ENCODE measurements at places on chromosomes 5 and 9. TPM values are rescaled to one million over a fixed set of nuclear protein-coding genes. Genes with fewer than 3 reads are reported as not detected.
A peak's percentile ranks its signal among the peaks of the same experiment; 100 is the strongest.

DNA sequence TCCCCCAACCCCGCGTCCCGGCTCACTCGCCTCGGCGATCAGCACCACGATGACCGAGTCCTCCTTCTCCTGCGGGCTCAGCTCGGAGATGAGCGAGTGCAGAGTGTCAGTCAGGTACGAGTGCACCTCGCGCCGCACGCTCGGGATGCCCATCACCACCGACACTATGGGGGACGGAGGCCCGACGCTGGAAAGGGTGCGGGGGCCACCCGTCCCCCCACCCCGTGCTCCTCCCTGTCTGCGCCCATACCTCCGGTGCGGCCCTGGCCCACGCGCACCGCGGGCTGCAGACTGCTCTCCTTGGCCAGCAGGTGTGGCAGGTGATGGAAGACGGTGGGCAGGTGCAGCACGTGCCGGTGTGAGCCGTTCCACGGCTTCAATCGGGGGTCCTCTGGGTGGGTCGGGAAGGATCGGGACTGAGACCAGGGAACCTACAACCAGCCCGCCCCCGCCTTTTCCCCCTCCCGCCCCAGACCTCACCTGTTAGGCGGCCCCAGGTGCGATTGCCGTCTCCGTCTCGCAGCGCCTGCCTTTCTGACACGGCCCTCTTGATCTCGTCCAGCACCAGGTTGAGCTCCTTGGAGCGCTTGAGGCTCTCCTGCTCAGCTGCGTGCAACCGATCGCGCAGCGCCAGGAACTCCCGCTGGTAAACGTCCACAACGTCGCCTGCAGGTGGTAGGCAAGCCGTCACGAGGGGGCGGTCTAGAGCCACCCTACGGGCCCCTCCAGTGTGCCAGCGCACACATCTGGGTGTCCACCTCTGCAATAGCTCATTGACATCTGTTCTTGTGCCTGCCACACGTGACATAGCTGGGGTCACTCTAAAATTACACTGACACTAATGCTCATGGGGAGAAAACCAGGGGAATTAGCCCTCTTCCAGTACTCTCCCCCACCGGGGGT lies 5.1 kb downstream of the MGAT4B start:
- DNase-seq, result peak; percentile 74
- no peak overlapping the region for H3K4me3 ChIP-seq
- H3K27me3 ChIP-seq, result no peaks in the 10 kb centered on the region
- no peaks in the 10 kb centered on the region for H3K36me3 ChIP-seq
- no peak overlapping the region for H3K27ac ChIP-seq

ZNF454 gene
- 0.07 TPM for total RNA-seq

DNA sequence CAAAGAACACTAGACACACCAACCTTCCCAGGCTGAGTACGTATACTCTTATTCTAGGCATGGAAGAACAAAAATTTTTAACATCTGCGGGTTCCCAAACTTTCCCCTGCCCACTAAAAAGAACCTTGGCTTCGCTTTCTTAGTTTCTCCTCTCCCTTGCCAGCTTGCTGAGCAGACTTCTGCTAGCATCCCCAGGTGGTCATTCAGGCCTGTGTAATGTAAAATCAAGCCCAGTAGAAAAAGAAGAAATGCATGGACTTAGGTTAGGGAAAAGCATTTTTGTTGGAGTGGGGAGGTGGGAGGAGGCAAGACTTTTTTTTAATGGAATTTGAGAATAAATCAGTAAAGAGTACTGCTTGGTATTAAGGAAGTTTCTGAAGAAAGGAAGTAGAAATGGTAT lies 331.0 kb upstream of the TLE4 start:
- H3K27ac ChIP-seq, result no peak overlapping the region
- H3K36me3 ChIP-seq, result no peaks in the 10 kb centered on the region
- no peak overlapping the region for H3K4me3 ChIP-seq

DNA sequence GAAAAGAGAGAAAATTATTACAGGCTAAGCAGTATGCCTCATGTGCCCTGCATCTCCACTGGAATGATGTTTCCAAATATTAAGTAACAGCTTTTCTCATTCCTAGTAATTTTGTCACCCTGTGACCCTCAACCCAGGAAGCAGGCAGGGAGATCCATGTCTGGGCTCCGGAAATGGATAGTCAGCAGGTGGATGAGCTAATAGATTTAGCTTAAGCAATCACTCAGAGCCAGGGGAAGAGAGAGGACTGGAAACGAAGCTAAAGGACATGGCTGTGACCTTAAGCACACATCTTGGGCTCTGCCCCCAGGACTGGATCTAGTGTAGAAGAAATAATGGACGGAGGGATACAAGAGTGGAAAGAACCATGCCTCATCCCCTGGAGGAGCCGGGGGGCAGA lies 89.5 kb downstream of the ARSB start:
- H3K27ac ChIP-seq, result no peak overlapping the region
- H3K4me1 ChIP-seq, result no peaks in the 10 kb centered on the region
- peak; percentile 11 for DNase-seq
- no peak overlapping the region for H3K4me3 ChIP-seq
- no peaks in the 10 kb centered on the region for H3K27me3 ChIP-seq
- no peaks in the 10 kb centered on the region for H3K36me3 ChIP-seq

- H3K36me3 ChIP-seq, result no peaks in the 10 kb centered on the region
- H3K27ac ChIP-seq, result no peak overlapping the region
- H3K4me3 ChIP-seq, result no peak overlapping the region
- no peaks in the 10 kb centered on the region for H3K4me1 ChIP-seq
Observed at GRCh38 chr5:1480217-1480616, 35.0 kb upstream of the SLC6A3 start.

DNA sequence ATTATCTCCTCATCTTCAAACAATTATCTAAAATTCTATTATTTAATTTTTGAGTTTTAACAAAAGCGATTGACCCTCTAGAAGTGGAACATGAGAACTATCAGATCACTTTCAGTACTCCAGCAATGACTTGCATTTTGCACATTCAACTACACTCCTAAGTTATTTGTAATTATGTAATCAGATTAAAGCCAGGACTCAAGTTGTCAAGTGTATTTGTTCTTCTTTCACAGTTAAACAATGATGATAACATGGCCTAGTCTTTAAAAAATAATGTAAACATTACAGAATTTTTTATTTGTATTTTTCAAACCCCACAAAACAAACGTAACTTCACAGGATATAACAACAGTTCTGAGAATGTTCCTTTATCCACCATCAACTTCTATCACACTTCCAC lies 2148.9 kb upstream of the ACO1 start:
- no peak overlapping the region for H3K4me3 ChIP-seq
- no peak overlapping the region for H3K27ac ChIP-seq
- no peaks in the 10 kb centered on the region for H3K36me3 ChIP-seq

TLE1 gene
- 100 TPM for total RNA-seq

DNA sequence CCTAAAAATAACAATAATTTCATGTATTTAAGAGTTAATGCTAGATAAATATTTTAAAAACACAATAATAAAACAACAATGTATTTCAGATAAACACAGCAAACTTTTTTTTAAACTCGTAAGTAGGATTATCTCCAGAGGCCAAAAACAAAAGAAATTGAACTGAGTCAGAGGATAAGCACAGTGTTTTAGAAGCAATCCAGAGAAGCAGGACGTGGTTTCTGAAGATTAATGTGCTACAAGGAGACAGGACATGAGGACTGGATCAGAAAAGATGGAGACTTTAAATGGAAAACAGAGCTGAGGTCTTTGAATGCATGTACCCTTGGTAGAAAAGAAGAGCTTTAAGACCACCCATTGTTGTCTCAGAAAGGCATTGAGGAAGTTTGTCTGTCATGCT lies 491.2 kb upstream of the TLE4 start:
- no peaks in the 10 kb centered on the region for H3K4me1 ChIP-seq
- no peak overlapping the region for H3K4me3 ChIP-seq
- no peak for DNase-seq
- no peaks in the 10 kb centered on the region for H3K36me3 ChIP-seq
- H3K27ac ChIP-seq, result no peak overlapping the region

GRCh38 chr9:120654272-120654671 lies 60.0 kb downstream of the MEGF9 start:
- H3K27me3 ChIP-seq, result no peaks in the 10 kb centered on the region
- H3K4me1 ChIP-seq, result no peaks in the 10 kb centered on the region
- H3K4me3 ChIP-seq, result no peak overlapping the region
- no peaks in the 10 kb centered on the region for H3K36me3 ChIP-seq

DNA sequence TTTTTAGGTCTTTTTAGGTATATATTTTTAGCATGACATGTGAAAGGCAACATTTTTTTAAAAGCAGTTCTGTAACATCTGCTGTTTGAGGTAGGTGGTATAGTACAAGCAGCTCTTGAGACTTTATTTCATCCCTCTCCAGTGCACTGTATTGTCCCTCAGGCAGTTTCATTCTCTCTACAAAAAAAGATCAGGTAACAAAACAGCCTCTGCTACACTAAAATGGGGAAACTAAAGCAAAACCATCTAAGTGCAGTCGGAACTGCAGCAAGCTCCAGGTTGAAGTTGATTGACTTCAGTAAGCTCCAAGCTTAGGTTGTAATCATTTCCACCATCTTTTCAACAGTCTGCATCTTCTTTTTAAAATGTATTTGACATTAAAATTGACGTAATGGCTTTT lies 195.6 kb downstream of the DEPDC1B start:
- DNase-seq, result no peak
- no peak overlapping the region for H3K4me3 ChIP-seq
- H3K27me3 ChIP-seq, result no peaks in the 10 kb centered on the region
- no peaks in the 10 kb centered on the region for H3K36me3 ChIP-seq
- peak overlapping the region; percentile 28 for H3K27ac ChIP-seq

GRCh38 chr9:95724253-95724991 lies 151.1 kb upstream of the ERCC6L2 start:
- no peaks in the 10 kb centered on the region for H3K36me3 ChIP-seq
- H3K4me3 ChIP-seq, result no peak overlapping the region
- DNase-seq, result no peak

GRCh38 chr5:157610990-157611389 lies 35.4 kb upstream of the ADAM19 start:
- no peaks in the 10 kb centered on the region for H3K36me3 ChIP-seq
- H3K27ac ChIP-seq, result no peak overlapping the region
- no peaks in the 10 kb centered on the region for H3K27me3 ChIP-seq
- no peak overlapping the region for H3K4me3 ChIP-seq

RMND5B gene
- total RNA-seq, result 24.6 TPM

- DNase-seq, result no peak
- H3K27ac ChIP-seq, result no peak overlapping the region
- no peaks in the 10 kb centered on the region for H3K27me3 ChIP-seq
- no peaks in the 10 kb centered on the region for H3K36me3 ChIP-seq
Observed at GRCh38 chr9:128762671-128763449, 8.9 kb downstream of the ZER1 start.

- no peak overlapping the region for H3K4me3 ChIP-seq
- no peak overlapping the region for H3K27ac ChIP-seq
Observed at GRCh38 chr5:115484368-115484767, 60.2 kb downstream of the FEM1C start.

UNC5A gene
- 0.10 TPM for total RNA-seq

DNA sequence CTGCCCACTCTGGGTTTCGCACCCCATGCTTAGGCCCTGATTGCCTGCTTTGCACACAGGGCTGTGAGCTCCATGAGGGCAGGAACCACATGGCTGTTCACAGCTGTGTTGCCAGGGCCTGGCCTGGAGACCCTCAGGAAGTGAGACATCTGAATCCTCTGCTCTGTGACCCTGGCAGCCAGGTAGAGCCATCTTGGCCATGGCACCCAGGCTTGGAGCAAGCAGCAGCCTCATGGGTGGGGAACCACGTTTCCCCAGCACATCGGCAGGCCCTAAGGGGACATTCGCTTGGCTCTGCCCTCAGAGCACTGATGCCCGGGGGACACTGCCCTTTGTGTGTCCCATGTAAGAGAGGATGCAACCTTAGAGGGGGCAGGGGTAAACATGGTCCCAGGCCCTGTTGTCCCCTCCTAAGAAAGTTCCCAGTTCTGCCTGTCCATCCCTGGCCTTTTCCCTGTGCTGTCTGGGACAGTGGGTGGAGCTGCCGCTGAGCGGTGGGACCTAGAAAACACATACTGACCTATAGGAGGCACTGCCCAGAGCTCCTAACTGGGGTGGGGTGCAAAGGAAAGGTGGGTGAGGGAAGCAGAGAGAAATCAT lies 144.1 kb upstream of the IER5L start:
- DNase-seq, result no peak
- H3K27ac ChIP-seq, result no peak overlapping the region
- H3K27me3 ChIP-seq, result no peaks in the 10 kb centered on the region
- H3K4me1 ChIP-seq, result peaks cover 43% of the 10 kb centered on the region
- H3K36me3 ChIP-seq, result no peaks in the 10 kb centered on the region

DNA sequence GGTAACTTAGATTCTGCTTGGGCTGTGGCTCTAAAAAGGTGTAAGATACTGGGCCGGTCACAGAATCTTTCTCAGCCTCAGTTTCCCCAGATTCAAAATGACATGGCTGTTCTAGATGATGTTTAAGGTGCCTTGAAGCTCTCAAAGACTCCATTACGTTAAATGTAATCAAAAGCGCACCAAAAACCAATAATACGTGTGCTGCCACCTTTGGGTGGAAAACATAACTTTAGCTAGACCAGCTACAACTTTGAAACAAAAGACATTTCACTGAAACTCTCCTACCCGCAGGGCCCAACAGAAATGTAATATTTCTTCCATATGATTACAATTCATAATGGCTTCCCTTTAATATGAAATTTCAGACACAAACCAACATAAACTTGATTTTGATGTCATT lies 35.0 kb upstream of the PCSK5 start:
- DNase-seq, result peak; percentile 43
- no peak overlapping the region for H3K4me3 ChIP-seq
- H3K27me3 ChIP-seq, result no peaks in the 10 kb centered on the region
- peaks cover 3% of the 10 kb centered on the region for H3K4me1 ChIP-seq
- no peaks in the 10 kb centered on the region for H3K36me3 ChIP-seq
- H3K27ac ChIP-seq, result no peak overlapping the region

- H3K4me3 ChIP-seq, result no peak overlapping the region
- H3K4me1 ChIP-seq, result no peaks in the 10 kb centered on the region
- peak; percentile 67 for DNase-seq
- no peaks in the 10 kb centered on the region for H3K27me3 ChIP-seq
- no peak overlapping the region for H3K27ac ChIP-seq
- H3K36me3 ChIP-seq, result no peaks in the 10 kb centered on the region
Observed at GRCh38 chr5:158013939-158014338, 155.0 kb upstream of the CLINT1 start.

DNA sequence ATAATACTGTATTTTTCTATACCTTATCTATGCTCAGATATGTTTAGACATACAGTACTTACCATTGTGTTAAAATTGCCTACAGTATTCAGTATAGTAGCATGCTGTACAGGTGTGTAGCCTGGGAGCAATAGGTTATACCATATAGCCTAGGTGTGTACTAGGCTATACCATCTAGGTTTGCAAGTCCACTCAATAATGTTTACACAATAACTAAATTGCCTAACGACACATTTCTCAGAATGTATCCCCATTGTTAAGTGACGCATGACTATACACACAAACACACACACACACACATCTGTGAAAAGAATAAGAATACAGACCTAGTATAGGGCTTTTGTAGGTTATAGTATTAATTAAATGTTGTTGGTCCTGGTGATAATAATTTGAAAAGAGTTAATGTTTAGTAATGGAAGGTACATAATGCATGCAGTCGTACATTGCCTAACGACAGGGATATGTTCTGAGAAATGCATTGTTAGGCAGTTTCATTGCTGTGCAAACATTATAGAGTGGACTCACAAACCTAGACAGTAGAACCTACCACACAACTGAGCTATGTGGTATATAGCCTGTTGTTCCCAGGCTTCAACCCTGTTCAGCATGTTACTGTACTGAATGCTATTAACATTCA lies 13.6 kb downstream of the TDRD7 start:
- H3K4me1 ChIP-seq, result no peaks in the 10 kb centered on the region
- no peaks in the 10 kb centered on the region for H3K36me3 ChIP-seq
- no peak overlapping the region for H3K4me3 ChIP-seq
- H3K27ac ChIP-seq, result peak overlapping the region; percentile 59
- no peaks in the 10 kb centered on the region for H3K27me3 ChIP-seq

Measured in hepatocyte (in vitro differentiated cells).